ENCODE measurements at places on chromosomes 16 and 17.

DNA sequence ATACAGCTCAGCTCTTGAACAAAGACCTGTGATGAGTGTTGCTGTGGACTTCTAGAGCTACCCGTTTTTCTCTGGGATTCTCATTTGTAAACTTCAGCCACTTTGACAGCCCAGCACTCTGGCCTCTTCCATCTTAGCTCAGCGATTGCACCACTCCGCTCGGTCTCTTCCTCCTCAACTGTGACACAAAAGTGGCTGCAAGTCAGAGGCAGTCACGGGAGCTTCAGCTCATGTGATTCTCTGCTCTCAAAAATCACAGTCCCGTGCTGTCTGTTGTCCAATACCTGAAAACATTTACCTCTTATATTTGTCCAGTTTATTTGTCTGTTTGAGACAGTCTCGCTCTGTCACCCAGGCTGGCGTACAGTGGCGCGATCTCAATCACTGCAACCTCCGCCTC lies 75.7 kb upstream of the DNAH17 start:
- DNase-seq: no peak

GRCh38 chr16:49344401-49344800 lies 29.2 kb upstream of the C16orf78 start:
- no peak for DNase-seq

GRCh38 chr16:81718637-81719036 lies 60.5 kb upstream of the PLCG2 start:
- DNase-seq: no peak

- DNase-seq: no peak
These were observed 15.2 kb upstream of the MARCHF10 start for GRCh38 chr17:62823111-62823893.

GRCh38 chr16:84483882-84484565 lies 20.4 kb downstream of the MEAK7 start:
- no peak for DNase-seq

GRCh38 chr16:29909391-29909790 lies 9.1 kb downstream of the ASPHD1 start:
- no peak for DNase-seq

All from stimulated activated CD8-positive, alpha-beta memory T cell treated with anti-CD3 and anti-CD28 coated beads, Interleukin-15, amount 100 ng/mL, for 4 hours (primary cell).